CD4-positive, alpha-beta T cell treated with Interleukin-6 for 4 hours (primary cell): ENCODE measurements at places on chromosomes 1 and 21.

- DNase-seq: no peak
Observed at GRCh38 chr21:44521928-44522752, 17.9 kb downstream of the KRTAP10-1 start.

GRCh38 chr21:25871566-25871965 is 136.8 kb downstream of the GABPA start:
- DNase-seq: no peak

- DNase-seq: peak; percentile 77
Observed at GRCh38 chr1:87131809-87132283, 196.8 kb upstream of the LMO4 start.

GRCh38 chr1:22861764-22862440 is 110.8 kb downstream of the LACTBL1 start:
- DNase-seq: no peak

GRCh38 chr1:64701886-64702285 is 43.0 kb upstream of the RAVER2 start:
- DNase-seq: no peak

- DNase-seq: no peak
Observed at GRCh38 chr1:84278905-84279304, 22.6 kb upstream of the SAMD13 start.

GRCh38 chr1:37776946-37777516 is 12.1 kb upstream of the EPHA10 start:
- no peak for DNase-seq

DNA sequence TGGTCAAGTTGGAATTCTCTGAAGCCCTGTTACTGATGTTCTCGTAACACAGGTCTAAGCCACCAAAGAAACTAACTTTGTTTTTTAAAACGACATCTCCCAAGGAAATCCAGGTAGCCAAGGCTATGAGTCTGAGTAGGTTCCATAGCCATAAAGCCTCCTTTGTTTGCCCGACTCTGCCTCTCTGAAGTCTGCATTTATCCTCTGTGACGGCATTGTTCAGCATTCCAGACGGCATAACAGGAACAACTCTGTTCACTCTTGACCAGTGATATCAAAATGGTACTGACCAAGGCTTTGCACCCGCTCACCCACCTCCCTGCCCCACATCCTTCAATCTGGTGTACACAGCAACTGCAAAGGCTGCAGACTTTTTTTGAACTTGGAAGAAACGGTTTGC is 14.8 kb downstream of the URB1 start:
- DNase-seq: no peak

DNA sequence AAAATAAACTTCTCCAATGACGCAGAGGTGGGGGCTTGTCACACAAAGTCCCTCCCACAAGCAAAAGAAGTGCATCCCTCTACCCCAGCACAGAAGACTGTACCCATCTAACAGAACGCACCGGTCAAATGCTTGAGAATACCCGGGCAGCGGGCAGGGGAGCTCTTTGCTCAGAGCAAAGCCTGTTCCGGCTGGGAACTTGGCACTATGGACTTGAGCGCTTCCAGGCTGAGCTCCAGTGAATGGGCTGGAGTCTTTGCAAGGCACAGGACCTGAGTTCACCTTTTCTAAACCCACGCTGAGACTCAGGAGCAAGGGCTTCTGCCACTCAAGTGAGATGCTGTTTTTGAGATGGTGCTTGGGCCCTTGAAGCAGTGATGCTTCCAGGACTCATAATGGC is 20.3 kb downstream of the RHBG start:
- no peak for DNase-seq

GRCh38 chr1:21313886-21314721 is 23.8 kb upstream of the ECE1 start:
- DNase-seq: no peak

DNA sequence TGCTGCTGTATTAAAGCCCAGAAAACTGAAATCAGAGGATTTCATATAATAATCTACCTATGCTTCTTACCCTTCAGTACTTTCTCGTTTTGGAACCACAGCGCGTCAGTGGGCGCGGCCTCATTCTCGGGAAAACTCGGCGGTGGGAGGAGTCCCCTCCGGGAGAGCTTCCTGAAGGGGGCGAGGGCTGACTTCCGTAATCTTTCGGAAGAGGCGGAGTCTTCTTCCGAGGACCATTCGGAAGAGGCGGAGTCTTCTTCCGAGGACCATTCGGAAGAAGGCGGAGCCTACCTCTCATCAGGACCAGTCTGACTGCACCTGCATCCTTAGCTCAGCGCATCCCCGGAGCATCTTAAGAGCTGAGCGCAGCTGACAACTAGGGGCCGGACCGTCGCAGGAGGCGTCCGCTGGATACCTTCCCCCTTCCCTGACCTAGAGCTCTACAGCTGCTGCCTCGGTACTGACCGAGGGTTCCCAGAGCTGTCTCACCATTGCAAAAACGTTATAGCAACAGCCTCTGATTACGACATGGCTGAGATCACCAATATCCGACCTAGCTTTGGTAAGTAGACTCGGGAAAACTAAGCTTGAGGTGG is at the start of gene SYT11:
TSS of gene SYT11 (plus strand) at position 334 of the 596 bp plus-strand sequence. CDS start at position 529, 195 bp downstream.
- peak; percentile 97 for DNase-seq

- DNase-seq: no peak
Observed at GRCh38 chr1:11787251-11787803, 18.4 kb downstream of the MTHFR start.

GRCh38 chr1:53568540-53568939 is 109.3 kb downstream of the DMRTB1 start:
- DNase-seq: no peak

DNA sequence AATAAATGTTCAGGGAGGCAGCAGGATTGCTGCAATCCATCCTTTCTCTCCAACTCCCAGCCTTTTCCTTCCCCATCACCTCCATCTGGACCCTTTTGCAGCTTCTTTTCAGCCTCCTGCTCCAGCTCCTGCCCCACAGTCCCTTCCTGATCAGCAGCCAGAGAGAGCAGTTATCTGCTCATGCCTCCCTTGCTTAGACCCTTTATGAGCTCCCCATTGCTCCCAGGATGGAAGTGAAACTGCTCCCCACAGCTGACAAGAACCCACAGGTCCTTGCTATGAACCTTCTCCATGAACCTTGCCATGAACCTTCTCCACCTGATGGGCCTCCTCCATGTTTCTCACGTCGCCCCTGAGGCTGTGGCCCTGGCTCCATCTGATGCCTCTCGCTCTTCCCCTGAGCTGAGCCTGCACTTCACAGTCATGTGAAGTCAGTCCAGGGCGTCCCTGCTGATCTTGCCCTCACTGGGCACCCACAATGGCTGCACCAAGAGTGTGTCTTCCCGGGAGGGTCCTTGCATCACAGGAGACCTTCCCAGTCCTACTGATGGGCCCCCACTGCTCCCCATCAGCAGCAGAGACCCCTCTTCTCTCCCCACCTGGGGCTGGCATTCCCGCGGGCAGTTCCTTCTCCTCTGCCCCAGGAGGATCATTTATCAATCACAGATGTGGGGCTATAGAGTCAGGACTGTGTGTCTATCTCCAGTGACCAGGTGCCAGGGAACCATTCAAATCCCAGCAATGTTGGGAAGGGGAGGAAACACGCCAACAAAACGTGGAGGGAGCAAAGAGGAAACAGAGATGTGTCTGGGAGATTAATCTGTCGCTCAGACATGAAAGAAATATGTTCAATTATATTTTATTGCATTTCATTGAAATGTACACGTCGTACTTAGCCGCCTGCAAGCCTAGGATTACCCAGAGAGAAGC is 73.1 kb downstream of the MATN1 start:
- DNase-seq: no peak

DNA sequence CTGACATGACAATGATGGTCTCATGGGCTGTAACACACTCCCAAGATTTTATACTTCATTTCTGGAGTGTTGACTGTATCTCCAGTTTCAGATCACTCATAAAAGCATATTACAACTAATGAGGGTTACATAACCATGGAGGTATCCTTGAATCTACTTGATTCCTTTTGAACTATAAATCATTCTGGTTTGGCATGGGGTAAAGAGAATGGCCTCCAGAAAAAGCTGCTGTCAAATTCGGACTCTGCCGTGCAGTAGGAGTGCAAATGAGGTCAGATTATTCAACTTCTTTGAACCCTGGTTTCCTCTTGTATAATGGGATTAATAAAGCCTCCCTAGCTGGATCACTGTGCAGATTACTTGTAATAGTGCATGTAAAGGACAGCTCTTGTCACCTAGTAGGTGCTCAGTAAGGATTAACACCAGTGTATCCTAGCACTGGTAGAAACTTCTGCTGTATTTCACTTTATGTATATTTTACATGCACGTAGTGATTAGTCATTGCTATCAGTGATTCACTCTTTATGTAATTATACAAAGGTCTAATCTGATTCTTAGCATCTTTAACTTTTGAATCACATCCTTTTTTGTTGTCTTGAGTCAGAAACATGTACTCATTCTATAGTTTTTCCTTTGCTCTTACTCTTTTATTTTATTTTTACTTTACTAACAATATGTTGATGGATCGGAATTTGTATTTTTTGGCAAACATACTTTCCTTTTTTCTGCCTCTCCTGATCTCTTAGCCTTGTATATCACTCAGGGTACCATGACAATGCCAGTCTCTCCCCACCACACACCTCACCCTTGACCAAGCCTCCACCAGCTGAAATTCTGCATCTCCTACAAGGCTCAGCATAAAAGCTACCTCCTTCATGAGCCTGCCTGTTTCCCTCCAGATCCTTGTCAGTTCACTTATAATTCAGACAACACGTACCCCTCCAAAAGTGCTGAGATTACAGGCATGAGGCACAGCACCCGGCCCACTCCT is 3.2 kb downstream of the LRRC8C start:
- peak; percentile 21 for DNase-seq

DNA sequence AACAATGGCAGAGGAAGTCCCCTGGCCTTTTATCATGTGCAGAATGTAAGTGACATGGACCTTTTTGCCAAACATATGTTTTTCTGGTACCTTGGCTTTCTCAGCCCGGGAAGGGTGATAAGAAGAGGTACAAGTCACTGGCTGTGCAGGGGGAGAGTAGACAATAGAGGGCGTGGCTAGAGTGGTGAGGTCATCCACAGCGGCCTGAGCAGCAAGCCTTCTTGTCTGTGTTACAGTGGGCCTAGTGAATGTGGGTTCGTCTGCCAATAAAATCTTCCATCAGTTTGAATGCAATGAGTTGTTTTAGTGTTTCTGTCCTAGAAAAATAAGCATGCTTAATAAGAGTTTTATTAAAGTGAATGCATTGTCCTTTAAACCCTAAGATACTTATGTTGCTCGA is 59.0 kb upstream of the PGD start:
- DNase-seq: no peak

DNA sequence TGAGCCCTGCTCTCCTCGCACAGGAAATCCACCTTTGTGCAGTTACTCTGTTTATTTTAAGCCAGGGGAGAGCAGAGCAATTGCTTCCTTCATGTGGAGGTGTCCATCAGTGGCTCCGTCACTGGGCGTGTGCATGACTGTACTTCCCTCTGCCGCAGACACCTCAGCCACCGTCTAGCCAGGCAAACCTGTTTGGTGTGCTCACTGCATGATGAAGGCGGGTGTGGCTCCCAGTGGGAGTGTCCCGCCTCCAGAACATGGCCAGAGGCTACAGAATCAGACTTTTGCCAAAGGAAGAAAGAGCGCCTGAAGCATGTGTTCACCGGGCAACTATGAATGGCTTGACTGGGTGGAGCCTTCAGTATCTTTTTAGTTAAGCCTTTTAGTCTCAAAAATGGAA is 26.1 kb upstream of the LAMC2 start:
- DNase-seq: no peak

GRCh38 chr1:56062625-56063024 is 516.7 kb downstream of the PLPP3 start:
- DNase-seq: no peak

- no peak for DNase-seq
Observed at GRCh38 chr1:227805606-227806197, 9.8 kb upstream of the PRSS38 start.
